Calu3 (cell line): ENCODE measurements at places on chromosomes 12 and 14. TPM values are rescaled to one million over a fixed set of nuclear protein-coding genes. Genes with fewer than 3 reads are reported as not detected.
A peak's percentile ranks its signal among the peaks of the same experiment; 100 is the strongest.

DNA sequence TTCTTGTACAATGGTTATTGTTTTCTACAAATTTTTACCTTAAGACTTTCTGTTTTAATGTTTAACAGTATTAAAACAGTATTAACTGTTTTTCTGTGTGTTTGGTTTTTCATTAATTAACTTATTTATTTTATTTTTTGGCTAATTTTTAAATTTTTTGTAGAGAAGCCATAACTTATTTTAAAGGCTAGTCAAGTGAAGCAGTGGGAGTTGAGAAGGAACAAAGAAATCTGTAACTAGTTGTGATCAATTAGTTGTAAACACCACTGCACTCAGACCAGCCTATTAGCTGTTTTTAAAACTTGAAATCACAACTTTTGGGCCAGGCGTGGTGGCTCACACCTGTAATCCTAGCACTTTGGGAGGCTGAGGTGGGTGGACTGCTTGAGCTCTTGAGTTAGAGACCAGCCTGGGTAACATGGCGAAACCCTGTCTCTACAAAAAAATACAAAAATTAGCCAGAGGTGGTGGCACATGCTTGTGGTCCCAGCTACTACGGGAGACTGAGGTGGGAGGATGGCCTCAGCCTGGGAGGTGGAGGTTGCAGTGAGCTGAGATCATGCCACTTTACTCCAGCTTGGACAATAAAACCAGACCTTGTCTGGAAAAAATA lies 50.9 kb upstream of the HECTD1 start:
- H3K36me3 ChIP-seq: peaks cover 10% of the 10 kb centered on the region
- H3K27me3 ChIP-seq: no peaks in the 10 kb centered on the region
- H3K27ac ChIP-seq: no peak overlapping the region
- H3K4me3 ChIP-seq: no peak overlapping the region
- peaks cover 11% of the 10 kb centered on the region for H3K4me1 ChIP-seq

The CCDC92 gene
- 31.8 and 35.0 TPM in 2 replicates for total RNA-seq

GRCh38 chr12:57176139-57176477 lies 28.7 kb upstream of the LRP1-AS start:
- no peaks in the 10 kb centered on the region for H3K36me3 ChIP-seq
- H3K4me3 ChIP-seq: no peak overlapping the region
- peaks cover 8% of the 10 kb centered on the region for H3K27me3 ChIP-seq
- H3K27ac ChIP-seq: no peak overlapping the region
- no peak for DNase-seq

DNA sequence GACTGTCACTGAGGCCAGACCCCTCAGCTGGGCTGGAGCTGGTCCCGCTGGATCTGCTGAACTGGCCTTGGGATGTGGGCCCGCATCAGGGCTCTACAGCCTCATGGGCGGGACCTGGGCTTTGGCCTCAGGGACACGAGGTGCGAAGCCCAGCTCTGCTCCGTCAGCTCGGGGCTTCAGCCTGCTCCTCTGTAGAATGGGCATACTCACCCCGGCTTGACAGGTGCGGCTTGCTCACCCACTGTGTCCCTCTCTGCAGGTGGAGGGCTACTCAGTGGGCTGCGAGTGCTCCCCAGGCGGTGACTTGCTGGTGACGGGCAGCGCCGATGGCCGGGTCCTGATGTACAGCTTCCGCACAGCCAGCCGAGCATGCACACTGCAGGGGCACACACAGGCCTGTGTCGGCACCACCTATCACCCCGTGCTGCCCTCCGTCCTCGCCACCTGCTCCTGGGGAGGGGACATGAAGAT lies 57.6 kb downstream of the BEGAIN start:
- H3K36me3 ChIP-seq: no peaks in the 10 kb centered on the region
- H3K4me1 ChIP-seq: no peaks in the 10 kb centered on the region
- no peak overlapping the region for H3K27ac ChIP-seq
- DNase-seq: no peak
- no peak overlapping the region for H3K4me3 ChIP-seq
- no peaks in the 10 kb centered on the region for H3K27me3 ChIP-seq

The ACOT6 gene
- not detected in 2 replicates for total RNA-seq

DNA sequence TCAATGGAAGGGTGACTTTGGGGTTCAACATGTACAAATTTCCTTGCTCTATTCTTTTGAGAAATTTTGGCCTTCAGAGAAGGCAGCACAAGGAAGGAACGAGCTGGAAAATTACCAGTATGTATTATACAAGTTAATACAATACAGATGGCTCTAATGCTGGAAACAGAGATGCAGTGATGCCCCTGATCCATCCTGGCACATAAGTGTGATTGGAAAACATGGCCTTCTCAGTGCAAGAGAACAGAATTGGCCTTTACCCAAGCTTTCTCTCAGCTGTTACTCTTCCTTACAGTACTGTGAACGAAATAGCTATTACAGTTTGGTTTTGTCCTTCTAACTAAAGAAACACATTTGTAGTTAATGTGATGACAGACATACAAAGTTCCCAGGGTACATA lies 102.5 kb upstream of the GPHB5 start:
- no peak overlapping the region for H3K27ac ChIP-seq
- no peaks in the 10 kb centered on the region for H3K4me1 ChIP-seq

GRCh38 chr12:14970473-14970872 lies 2.4 kb upstream of the PDE6H start:
- no peaks in the 10 kb centered on the region for H3K4me1 ChIP-seq
- no peak overlapping the region for H3K27ac ChIP-seq
- no peaks in the 10 kb centered on the region for H3K27me3 ChIP-seq
- H3K4me3 ChIP-seq: no peak overlapping the region

The AICDA gene
- not detected in 2 replicates for total RNA-seq

- no peaks in the 10 kb centered on the region for H3K36me3 ChIP-seq
- DNase-seq: no peak
Observed at GRCh38 chr14:68384881-68385280, 408.0 kb downstream of the ZFP36L1 start.

DNA sequence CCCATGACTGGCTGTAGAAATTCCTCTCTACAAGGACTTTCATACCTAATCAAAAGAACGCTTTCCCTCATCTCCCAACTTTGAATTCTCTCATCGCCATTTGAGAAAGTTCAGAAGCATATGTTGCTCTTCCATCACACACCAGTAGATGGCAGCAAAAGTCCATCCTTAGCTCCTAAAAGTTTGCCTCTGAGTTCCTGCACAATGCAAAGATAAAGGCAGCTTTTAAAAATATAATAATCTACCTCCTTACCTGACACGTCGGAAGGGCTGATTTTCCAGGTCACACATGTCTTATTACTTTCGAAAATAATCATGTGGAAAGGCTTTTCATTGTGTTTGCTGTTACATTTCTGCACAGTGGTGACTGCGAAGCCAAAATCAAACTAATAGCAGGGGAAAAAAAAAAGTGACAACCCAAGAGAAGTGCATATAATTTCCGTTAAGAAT lies 456.7 kb upstream of the SEL1L start:
- no peaks in the 10 kb centered on the region for H3K36me3 ChIP-seq
- DNase-seq: peak; percentile 51
- H3K27ac ChIP-seq: no peak overlapping the region
- no peaks in the 10 kb centered on the region for H3K4me1 ChIP-seq

GRCh38 chr12:447141-447540 lies 12.6 kb upstream of the B4GALNT3 start:
- no peaks in the 10 kb centered on the region for H3K27me3 ChIP-seq
- no peak overlapping the region for H3K27ac ChIP-seq
- H3K4me1 ChIP-seq: no peaks in the 10 kb centered on the region
- H3K4me3 ChIP-seq: no peak overlapping the region

DNA sequence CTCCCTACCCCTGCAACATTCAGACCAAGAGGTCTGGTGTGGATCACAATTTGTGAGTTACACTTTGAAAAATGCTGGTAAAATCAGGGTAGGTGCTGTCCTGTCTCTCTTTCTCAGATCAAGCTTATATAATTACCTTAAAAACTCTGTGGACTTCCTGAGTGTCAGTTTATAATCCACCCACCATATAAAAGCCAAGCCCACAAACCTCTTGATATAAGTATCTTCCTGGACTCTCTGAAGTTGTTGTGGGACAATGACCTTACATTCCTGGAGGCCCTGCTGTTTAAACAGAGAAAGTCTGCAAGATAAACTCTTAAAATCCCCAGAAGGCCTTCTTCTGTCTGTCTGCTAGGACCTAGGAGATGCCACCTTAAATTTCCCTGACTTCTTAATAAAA lies 11.4 kb upstream of the KTN1 start:
- no peak overlapping the region for H3K27ac ChIP-seq
- no peaks in the 10 kb centered on the region for H3K4me1 ChIP-seq
- DNase-seq: no peak
- no peaks in the 10 kb centered on the region for H3K27me3 ChIP-seq
- no peak overlapping the region for H3K4me3 ChIP-seq

GRCh38 chr14:45070215-45070614 lies 13.7 kb upstream of the PRPF39 start:
- H3K36me3 ChIP-seq: no peaks in the 10 kb centered on the region
- no peaks in the 10 kb centered on the region for H3K4me1 ChIP-seq
- no peaks in the 10 kb centered on the region for H3K27me3 ChIP-seq
- no peak overlapping the region for H3K27ac ChIP-seq
- H3K4me3 ChIP-seq: no peak overlapping the region

GRCh38 chr14:37819155-37820015 lies 224.0 kb downstream of the TTC6 start:
- no peak overlapping the region for H3K27ac ChIP-seq
- H3K27me3 ChIP-seq: no peaks in the 10 kb centered on the region
- DNase-seq: no peak
- H3K36me3 ChIP-seq: no peaks in the 10 kb centered on the region

GRCh38 chr12:70815056-70815455 lies 105.5 kb downstream of the PTPRR start:
- H3K4me1 ChIP-seq: peaks cover 52% of the 10 kb centered on the region
- no peaks in the 10 kb centered on the region for H3K27me3 ChIP-seq
- H3K4me3 ChIP-seq: no peak overlapping the region
- no peaks in the 10 kb centered on the region for H3K36me3 ChIP-seq

- H3K27me3 ChIP-seq: peaks cover 17% of the 10 kb centered on the region
- H3K4me1 ChIP-seq: no peaks in the 10 kb centered on the region
- no peak overlapping the region for H3K27ac ChIP-seq
- H3K4me3 ChIP-seq: no peak overlapping the region
- no peaks in the 10 kb centered on the region for H3K36me3 ChIP-seq
Observed at GRCh38 chr14:20516921-20517320, 11.6 kb downstream of the RNASE10 start.

The TTC9 gene
- 9.8 and 11.0 TPM in 2 replicates for total RNA-seq

The POTEG gene
- total RNA-seq: not detected in 2 replicates

The SLC10A1 gene
- not detected in 2 replicates for total RNA-seq

The FOXM1 gene
- 85.8 and 103 TPM in 2 replicates for total RNA-seq

The SMOC1 gene
- 21.4 and 39.6 TPM in 2 replicates for total RNA-seq

The KRT74 gene
- total RNA-seq: not detected in 2 replicates

GRCh38 chr12:77372026-77372425 lies 306.7 kb upstream of the E2F7 start:
- no peak overlapping the region for H3K4me3 ChIP-seq
- DNase-seq: no peak
- no peak overlapping the region for H3K27ac ChIP-seq
- H3K36me3 ChIP-seq: no peaks in the 10 kb centered on the region

The TMTC1 gene
- total RNA-seq: 0.17 and 0.24 TPM in 2 replicates

DNA sequence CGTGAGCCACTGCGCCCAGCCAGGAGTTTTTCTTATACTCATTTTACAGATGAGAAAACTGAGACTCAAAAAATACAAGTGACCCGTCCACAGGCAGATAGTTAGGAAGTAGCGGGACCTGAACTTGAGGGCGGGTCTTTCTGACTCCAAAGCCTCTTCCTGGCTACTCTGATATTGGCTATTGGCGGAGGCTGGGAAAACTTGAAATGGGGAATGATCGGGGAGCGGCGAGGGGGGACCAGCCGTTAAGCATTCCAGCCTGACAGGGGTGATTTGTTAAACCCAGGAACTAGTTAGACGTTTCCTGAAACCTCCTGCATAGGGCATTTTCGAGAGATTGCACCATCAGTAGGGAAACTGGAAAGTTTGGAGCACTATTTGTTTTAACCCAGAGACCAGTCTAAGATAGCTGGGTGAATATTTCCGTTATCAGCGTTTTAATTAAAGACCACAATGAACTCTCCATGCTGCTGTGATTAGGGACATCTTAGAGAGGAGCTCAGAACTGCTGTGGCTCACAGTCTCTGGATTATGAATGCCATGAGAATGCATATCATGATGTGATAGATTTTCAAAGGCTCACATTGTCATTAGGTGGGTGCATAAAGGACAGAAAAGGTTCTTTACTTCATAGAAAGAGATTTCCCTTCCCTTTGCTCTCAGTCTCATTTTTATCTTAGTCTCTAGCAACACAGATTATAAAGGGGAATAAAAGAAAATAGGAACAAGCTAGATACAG lies 2.5 kb downstream of the NR1H4 start:
- no peak for DNase-seq
- no peak overlapping the region for H3K4me3 ChIP-seq
- H3K27ac ChIP-seq: no peak overlapping the region
- H3K4me1 ChIP-seq: peaks cover 31% of the 10 kb centered on the region
- no peaks in the 10 kb centered on the region for H3K27me3 ChIP-seq
- H3K36me3 ChIP-seq: no peaks in the 10 kb centered on the region

- H3K27ac ChIP-seq: no peak overlapping the region
- H3K4me1 ChIP-seq: no peaks in the 10 kb centered on the region
- no peaks in the 10 kb centered on the region for H3K27me3 ChIP-seq
- H3K36me3 ChIP-seq: no peaks in the 10 kb centered on the region
- no peak for DNase-seq
Observed at GRCh38 chr12:31444736-31445135, 118.8 kb upstream of the SINHCAF start.

The PZP gene
- not detected in 2 replicates for total RNA-seq

The TAS2R14 gene
- 2.9 TPM in 2 replicates for total RNA-seq

The RD3L gene
- not detected in 2 replicates for total RNA-seq

GRCh38 chr12:122880668-122881067 lies 15.3 kb downstream of the VPS37B start:
- H3K27ac ChIP-seq: peak overlapping the region; percentile 9
- peak; percentile 51 for DNase-seq
- peaks cover 75% of the 10 kb centered on the region for H3K36me3 ChIP-seq
- H3K27me3 ChIP-seq: no peaks in the 10 kb centered on the region
- H3K4me3 ChIP-seq: peak overlapping the region; percentile 5

DNA sequence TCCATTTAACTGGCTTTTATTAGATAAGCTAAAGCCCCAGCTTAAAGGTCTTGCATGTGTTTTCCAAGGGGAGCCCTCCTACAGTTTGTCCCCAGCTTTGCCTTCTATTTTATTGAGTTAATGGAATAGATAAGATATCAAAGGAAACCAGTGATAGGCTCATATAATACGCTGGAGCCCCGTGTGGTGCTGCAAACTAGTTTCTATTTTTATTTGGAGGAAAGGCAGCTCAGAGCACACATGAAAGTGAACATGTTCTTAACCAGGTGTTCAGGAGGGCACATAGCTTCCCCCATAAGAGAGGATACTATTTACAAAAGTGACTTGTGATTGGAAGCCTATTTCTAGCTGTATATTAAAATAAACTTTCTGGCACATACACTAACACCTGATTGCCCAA lies 251.7 kb downstream of the PDZRN4 start:
- no peaks in the 10 kb centered on the region for H3K36me3 ChIP-seq
- no peak overlapping the region for H3K4me3 ChIP-seq
- no peaks in the 10 kb centered on the region for H3K27me3 ChIP-seq
- DNase-seq: no peak
